PC-9 (cell line): ENCODE measurements at places on chromosomes 3 and 15.

DNA sequence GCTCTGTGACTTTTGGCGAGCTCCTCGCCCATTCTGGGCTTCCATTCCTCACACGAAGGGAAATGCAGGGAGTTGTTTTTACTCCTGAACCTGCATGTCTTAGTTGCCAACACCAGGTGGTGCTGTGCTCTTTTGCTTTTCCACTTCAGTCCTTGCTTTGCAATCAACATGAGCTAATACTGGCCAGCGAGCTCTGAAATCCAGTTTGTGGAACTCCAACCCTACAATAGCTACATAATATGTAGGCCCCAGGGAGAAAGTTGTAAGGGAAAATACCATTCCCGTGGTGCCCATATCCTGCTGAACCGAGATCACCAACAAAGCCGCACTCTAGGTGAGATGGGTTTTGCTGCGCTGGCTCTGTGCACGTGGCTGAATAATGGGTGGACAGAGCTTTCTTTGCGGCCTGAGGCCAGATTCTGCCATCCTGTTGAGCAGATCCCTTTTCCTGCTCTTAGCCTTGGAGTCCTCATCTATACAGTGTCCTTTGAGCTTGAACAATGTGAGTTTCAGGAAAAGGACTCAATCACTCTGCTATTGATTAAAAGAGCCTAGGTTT, 25.0 kb downstream of the LSM3 start:
- no peaks in the 10 kb centered on the region for H3K27me3 ChIP-seq
- peak; percentile 63 for DNase-seq
- H3K4me1 ChIP-seq = peaks cover 39% of the 10 kb centered on the region
- no peak overlapping the region for H3K4me3 ChIP-seq
- H3K36me3 ChIP-seq = no peaks in the 10 kb centered on the region

DNA sequence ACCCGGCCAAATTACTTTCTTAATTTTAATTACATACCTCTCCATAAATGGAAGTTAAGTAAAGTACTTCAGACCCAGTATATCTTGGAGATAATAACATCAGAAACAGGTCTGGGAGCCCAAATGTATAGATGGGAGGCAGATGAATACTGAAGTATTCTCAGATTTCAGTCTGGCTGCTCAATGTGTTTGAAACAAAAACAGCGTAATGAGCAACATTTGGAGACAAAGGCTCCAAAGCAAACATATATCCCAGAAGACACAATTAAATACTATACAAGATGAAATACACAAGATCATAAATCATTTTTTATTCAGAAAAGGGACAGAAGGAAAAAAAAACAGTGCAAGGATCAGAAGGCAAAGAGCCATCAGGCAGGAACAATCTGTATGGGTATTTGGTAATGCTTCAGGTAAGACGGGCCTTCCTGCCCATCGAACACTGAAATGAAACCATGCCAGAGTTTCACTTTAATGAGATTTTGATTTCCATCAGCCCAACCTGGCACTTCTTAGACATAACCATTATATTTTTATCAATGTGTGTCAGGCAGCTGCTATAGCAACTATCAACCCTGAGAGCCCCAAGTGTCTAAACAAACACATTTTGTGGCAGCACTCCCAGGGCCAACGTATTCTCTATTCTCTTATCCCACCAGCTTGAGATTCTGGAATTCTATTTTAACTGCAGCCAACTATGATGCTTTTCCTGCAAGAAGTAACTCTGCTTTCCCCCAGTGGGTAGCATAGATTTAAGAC, 210.8 kb downstream of the STT3B start:
- no peak for DNase-seq
- no peak overlapping the region for H3K27ac ChIP-seq
- no peaks in the 10 kb centered on the region for H3K4me1 ChIP-seq

DNA sequence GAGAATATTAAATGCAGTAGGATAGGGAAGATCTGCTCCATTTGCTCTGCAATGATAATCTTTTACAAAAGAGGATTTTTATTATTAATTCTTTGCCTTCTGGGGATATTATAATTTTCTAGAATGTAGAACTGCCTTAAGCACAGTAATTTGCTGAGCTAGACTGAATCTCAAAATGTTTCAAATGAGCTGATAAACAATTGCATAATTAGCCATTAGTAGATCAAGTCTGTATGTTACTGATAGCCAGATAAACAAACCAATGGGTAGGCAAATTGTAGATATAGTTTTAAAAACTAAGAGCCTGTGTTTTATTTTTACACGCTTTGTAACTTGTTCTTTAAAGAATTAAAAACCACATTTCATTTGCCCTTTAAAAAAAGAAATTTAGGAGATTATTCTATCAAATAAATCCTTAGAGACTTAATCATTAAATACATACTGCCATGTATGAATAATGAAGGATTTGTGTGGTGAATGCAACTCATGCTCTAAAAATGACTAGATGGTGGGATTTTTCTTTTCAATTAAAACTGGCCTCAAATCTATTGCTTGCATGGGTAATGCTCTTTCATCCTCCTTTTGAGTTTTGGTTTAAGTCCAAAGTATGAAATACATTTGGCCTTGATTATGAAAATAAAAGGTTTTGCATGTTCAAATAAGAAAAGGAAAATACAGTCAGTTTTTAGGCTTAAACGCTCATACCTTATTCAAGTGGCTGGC, 32.6 kb upstream of the NANOGP8 start:
- no peak overlapping the region for H3K4me3 ChIP-seq
- H3K4me1 ChIP-seq = no peaks in the 10 kb centered on the region
- H3K27ac ChIP-seq = no peak overlapping the region
- H3K36me3 ChIP-seq = no peaks in the 10 kb centered on the region
- no peak for DNase-seq

DNA sequence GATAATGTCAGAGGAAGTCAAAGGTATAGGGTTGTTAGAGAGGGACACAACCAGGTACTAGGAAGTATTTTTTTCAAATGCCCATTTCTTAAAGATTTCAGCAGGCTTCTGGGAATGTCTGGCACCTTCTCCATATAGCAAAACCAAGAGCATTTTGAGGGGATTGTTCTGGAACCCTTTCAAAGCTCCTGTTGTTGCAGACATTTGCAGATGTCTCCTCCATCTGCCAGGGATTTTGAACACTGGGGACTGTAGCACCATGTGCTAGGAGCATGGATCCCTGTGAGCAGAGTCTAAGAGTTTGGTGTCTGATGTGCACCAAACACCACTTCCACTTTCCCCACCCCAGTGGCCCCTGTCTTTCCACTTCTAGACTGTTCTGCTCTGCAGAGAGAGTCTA, 206.0 kb upstream of the KBTBD8 start:
- H3K4me1 ChIP-seq = no peaks in the 10 kb centered on the region
- H3K27ac ChIP-seq = no peak overlapping the region
- no peaks in the 10 kb centered on the region for H3K36me3 ChIP-seq
- no peak for DNase-seq

- no peaks in the 10 kb centered on the region for H3K27me3 ChIP-seq
- no peak overlapping the region for H3K4me3 ChIP-seq
- H3K4me1 ChIP-seq = no peaks in the 10 kb centered on the region
These were observed 67.8 kb upstream of the SLC24A5 start for GRCh38 chr15:48052946-48053345.

DNA sequence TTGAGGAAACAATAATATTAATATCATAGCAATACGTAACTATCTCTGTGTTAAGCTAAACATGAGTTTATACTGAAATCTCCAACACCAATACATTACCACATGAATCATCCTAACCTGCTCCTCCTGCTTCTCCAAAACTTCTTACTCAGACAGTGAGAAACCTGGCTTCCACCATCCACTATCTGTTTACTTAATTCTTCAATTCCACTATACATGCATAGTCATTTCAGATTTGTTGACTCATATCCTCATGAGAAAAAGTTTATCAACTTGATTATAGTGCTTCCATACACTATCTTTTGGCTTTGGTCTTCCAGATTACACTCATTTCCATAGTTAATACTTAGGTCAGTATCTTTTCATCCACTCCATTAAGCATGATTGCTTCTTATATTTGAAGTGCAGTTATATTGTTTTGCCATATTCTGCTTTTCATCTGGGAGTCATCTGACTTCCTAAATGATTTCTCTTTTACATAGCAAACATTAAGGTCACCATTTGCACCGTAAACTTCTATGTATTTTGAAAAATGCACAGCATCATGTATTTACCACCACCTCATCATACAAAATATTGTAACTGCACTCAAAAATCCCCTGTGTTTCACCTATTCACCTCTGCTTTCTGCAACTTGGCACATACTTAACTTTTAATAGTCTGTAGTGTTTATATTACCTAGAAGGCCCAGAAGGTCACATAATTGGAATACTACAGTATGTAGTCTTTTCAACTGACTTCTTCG, 970.6 kb downstream of the DIPK2A start:
- no peaks in the 10 kb centered on the region for H3K36me3 ChIP-seq
- H3K27ac ChIP-seq = no peak overlapping the region
- no peak for DNase-seq
- H3K4me3 ChIP-seq = no peak overlapping the region
- H3K4me1 ChIP-seq = no peaks in the 10 kb centered on the region

GRCh38 chr3:99473321-99473751, 165.1 kb upstream of the COL8A1 start:
- DNase-seq = no peak
- no peak overlapping the region for H3K27ac ChIP-seq
- H3K27me3 ChIP-seq = no peaks in the 10 kb centered on the region
- no peaks in the 10 kb centered on the region for H3K36me3 ChIP-seq
